Retina (tissue), 1 donor: ENCODE measurements at places on chromosomes 4 and X.

DNA sequence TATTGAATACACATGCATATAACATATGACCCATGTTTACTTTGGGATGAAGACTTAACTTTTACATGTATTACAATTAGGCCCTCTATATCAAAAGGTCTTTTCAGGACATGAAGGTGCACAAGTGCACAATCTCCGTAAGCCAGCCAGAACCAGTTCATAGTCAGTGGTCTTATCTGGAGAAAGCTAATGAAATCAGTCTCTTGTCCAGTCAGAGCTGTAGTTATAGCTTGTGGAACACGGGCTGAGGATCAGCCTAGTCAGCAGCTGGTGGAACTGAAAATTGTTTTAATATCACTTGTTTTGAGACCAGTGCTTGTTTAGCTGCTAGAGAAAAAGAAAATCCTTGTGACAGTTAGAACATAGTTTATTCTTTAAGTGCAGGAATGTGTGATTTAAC lies 197.9 kb downstream of the IL13RA2 start:
- DNase-seq = no peak

GRCh38 chrX:16484338-16484737 lies 165.6 kb upstream of the S100G start:
- no peak for DNase-seq

DNA sequence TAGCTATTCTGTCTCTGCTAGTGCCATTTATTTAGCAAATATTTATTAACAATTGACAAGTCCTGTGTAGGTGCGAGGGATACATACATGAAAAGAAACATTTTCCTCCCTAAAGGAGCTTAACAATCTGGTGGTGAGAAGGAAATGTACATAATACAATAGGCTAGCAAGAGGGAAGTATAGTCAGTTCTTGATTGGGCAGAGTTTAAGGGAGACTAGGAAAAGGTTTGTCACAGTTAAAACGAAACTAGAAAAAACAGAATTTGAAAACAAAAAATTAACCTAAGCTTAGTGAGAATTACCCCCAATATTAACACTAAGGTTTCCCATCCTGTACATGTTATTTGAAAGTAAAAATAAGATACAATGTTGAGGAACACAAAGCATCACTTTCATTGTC lies 8.6 kb upstream of the MAML3 start:
- no peak for DNase-seq

DNA sequence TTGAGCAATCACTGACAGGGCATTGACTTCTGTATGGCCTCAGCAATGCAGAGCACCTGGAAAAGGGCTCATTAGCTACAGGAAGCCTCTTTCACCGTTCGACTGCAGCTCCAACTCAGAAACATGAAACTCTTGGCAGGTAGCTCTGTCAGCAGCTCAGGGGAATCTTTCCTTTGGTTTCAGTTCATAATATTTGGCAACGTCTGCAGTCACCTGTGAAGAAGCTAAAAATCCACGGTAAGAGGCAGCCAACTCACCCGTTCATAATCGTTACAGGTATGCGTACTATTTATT lies 354.9 kb downstream of the CAMK2D start:
- no peak for DNase-seq

- no peak for DNase-seq
These were observed 145.1 kb downstream of the STPG2 start for GRCh38 chr4:97998203-97998602.

DNA sequence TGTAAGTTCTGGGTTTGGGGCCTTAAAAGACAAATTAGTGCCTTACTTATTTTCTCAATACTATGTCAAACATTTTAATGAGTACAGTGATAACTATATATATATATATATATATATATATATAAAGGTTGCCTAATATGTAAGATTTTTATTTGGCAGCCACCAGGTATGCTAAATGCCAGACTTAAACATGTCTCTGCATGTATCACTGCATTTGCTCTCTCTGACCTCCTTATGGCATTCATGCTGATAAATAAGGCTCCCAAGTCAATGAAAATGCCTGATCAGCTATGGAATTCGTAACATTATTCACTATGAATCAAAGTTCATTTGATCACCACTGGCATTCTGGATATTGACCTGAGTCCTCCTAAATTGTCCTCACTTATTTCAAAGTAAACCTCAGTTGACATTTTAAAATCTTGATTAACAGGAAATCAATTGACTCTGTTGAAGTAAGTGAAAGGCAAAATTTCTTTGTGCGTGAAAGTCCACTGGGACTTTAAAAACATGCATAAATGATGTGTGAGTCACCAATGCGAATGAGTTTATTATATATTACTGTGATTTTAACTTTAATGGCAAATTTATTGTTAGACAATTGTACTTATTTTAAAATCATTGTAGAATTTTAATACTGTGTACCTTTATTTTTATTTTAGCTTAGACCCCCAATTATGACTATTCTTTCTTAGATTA lies 29.2 kb upstream of the AREG start:
- no peak for DNase-seq

- DNase-seq = peak; percentile 82
These were observed 316.7 kb upstream of the IGFBP7 start for GRCh38 chr4:57426779-57427395.

GRCh38 chrX:20454117-20454516 lies 187.4 kb upstream of the RPS6KA3 start:
- no peak for DNase-seq

- no peak for DNase-seq
These were observed 16.0 kb downstream of the CNGA2 start for GRCh38 chrX:151750511-151750910.

DNA sequence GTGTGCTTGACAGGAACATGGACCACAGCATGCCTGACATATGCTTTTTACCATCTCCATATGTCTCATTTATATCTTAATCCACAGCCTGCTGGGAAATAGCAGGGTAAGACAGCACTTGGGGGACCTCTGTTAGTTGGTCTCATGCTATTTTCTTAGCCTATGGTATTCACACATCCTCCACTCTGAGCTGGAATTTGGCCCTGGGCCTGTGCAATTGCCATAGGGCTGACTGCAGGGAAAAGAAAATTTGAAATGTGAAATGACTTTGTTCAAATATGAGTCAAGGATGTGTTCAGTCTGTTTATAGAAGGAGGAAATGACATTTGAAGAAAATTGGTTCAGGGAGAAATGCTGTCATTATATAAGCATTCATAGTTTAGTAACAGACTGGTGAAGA lies 9.6 kb upstream of the MAP7D3 start:
- no peak for DNase-seq

GRCh38 chr4:61427818-61428495 lies 227.8 kb downstream of the ADGRL3 start:
- DNase-seq = no peak

DNA sequence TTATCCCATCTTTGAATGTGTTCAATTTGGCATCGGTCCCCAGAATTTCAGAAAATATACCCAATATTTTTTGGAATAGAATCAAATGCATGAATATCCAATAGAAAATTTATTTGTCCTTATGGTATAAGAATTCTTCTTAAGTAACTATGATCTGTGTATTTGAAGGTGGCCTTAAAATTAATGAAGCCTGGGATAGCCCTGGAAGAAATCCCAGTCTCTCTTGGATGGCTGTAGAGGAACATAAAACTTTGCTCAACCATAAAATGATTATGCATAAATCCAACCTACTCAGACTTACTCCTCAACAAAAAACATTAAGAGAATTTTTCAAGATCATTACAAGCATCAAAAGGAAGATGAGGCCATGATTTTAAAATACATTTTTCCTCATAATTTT lies 269.4 kb upstream of the SMIM31 start:
- no peak for DNase-seq

DNA sequence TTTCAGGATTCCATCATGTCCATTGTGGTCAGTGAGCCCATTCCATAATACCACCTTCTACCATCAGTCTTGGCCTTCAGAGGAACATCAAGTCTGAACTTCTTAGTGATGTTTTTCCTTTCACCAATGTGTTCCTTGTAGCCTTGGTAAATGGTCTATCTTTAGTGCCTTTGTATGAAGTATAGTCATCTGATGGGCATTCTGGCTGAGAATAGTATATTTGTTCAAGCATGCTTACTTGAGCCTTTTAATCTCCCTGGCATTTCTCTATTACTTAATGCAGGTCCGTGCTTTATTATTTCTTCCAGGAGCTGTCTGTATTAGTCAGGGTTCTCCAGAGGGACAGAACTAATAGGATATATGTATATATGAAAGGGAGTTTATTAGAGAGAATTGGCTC lies 99.7 kb downstream of the TLL1 start:
- DNase-seq = no peak

GRCh38 chr4:8916351-8916885 lies 44.8 kb upstream of the HMX1 start:
- DNase-seq = no peak
